ENCODE measurements at places on chromosomes 11 and 22. TPM values are rescaled to one million over a fixed set of nuclear protein-coding genes. Genes with fewer than 3 reads are reported as not detected.

The MMP1 gene
- 0.72 TPM for total RNA-seq

The TSPAN4 gene
- total RNA-seq: 168 TPM

The CDC42EP1 gene
- 28.6 TPM for total RNA-seq

The OLFML1 gene
- total RNA-seq: 33.0 TPM

The OR4D5 gene
- not detected for total RNA-seq

The FAM227A gene
- 3.3 TPM for total RNA-seq

The PRG3 gene
- not detected for total RNA-seq

The A4GALT gene
- 19.9 TPM for total RNA-seq

The GRIA4 gene
- not detected for total RNA-seq

The MAPK8IP2 gene
- 0.36 TPM for total RNA-seq

The WT1 gene
- under 0.01 TPM for total RNA-seq

GRCh38 chr11:126592496-126593410 lies 237.3 kb downstream of the ST3GAL4 start:
- H3K4me3 ChIP-seq: no peak overlapping the region
- H3K4me1 ChIP-seq: peaks cover 3% of the 10 kb centered on the region
- no peak overlapping the region for H3K27ac ChIP-seq

DNA sequence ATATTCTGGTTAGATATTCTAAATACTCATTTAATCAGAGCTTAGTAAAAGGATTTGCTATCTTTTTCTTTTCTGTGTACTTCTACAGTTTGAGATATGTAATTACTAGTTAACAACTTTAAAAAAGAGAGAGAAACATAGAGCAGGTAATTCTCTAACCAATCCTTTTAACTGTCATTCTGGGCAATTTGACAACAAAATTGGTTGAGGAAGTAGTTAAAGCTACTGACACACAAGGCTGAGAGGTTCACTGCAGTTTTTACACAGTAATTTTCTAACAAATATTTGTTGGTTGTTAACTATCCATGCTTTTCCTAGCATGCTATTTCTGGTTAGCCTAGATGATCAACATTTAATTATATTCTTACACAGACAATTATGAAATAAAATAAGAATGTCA lies 3.6 kb downstream of the SOX6 start:
- DNase-seq: no peak
- H3K4me1 ChIP-seq: peaks cover 10% of the 10 kb centered on the region
- H3K27ac ChIP-seq: no peak overlapping the region

GRCh38 chr11:102001657-102002338 lies 45.4 kb upstream of the CFAP300 start:
- H3K36me3 ChIP-seq: no peaks in the 10 kb centered on the region
- H3K27me3 ChIP-seq: no peaks in the 10 kb centered on the region
- H3K27ac ChIP-seq: no peak overlapping the region

GRCh38 chr22:48407256-48407955 lies 1420.3 kb downstream of the BRD1 start:
- no peaks in the 10 kb centered on the region for H3K4me1 ChIP-seq
- no peaks in the 10 kb centered on the region for H3K36me3 ChIP-seq
- H3K27ac ChIP-seq: no peak overlapping the region

- no peaks in the 10 kb centered on the region for H3K36me3 ChIP-seq
- peaks cover 46% of the 10 kb centered on the region for H3K4me1 ChIP-seq
- H3K27me3 ChIP-seq: no peaks in the 10 kb centered on the region
- DNase-seq: peak; percentile 57
These were observed 202.1 kb downstream of the ADAMTS15 start for GRCh38 chr11:130650456-130651030.

DNA sequence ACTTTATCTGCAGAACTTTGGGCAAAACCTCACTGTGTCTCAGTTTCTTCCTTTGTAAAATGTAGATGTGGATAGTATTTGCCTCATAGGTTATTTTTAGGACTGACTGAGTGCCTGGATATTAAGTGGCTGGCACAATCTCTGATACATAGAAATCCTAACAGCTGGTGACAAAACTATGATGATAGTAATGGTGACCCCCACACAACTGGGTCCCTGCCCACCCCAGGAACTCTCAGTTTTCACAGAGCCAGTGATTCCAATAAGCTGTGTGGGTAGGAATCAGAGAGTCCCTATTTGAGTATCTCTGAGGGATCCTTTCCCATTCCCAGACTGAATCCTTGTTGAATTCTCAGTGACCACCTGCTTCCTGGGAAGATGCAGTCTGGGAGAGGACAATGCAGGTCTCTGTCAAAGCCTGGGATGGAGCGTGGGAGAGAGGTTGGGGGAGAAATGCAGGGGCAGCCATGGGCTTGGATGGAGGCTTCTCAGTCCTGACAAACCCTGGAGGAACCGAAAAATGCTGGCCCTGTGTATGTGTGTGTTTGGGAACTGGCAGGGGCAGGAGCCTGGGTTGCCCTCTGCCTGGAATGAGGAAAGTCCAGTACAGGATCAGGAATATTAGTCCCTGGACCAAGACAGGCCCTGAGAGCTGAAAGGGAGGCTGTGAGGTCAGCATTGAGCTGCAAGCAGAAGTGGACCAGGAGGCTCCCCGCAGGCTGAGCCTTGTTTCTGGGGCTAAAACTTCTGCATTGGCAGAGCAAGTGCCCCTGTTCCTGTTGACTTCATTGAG lies 6.1 kb upstream of the P2RY6 start:
- DNase-seq: no peak
- no peak overlapping the region for H3K27ac ChIP-seq
- H3K4me1 ChIP-seq: peaks cover 22% of the 10 kb centered on the region
- no peaks in the 10 kb centered on the region for H3K36me3 ChIP-seq

DNA sequence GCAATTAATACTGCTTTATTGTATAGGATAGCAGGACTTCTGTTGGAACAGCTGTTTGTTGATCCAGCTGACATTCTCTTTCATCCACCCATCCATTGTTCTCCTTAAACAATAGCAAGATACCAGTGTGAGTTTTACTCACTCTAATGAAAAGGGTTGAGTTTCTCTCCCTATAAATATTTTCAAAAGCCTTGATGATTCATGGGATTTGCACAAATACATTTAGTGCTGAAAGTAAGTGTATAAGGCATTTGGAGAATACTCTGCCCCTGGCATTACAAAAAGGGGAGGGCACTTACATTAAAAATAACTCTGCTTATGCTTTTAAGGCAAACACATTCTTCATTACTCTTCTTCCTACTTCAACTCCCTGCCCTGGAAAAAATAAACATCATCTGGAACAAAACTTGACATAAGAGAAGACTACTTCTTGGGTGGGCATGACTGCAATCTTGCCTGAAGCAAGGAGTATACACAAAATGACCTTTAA lies 634.9 kb downstream of the METTL15 start:
- DNase-seq: no peak
- H3K4me1 ChIP-seq: no peaks in the 10 kb centered on the region

DNA sequence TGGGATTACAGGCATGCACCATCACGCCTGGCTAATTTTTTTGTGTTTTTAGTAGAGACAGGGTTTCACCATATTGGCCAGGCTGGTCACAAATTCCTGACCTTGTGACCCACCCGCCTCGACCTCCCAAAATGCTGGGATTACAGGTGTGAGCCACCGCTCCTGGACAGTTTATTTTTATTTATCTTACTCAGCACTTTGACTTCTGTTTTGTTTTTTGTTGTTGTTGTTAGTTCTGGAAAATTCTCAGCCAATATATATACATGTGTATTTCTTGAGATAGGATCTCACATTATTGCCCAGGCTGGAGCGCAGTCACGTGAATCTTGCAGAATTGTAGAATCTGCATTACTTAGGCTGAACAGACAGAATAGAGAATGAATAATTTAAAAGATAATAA lies 107.6 kb downstream of the CSTPP1 start:
- H3K36me3 ChIP-seq: no peaks in the 10 kb centered on the region
- no peaks in the 10 kb centered on the region for H3K4me1 ChIP-seq
- H3K4me3 ChIP-seq: no peak overlapping the region
- H3K27me3 ChIP-seq: no peaks in the 10 kb centered on the region
- DNase-seq: no peak

- peaks cover 3% of the 10 kb centered on the region for H3K4me1 ChIP-seq
- no peaks in the 10 kb centered on the region for H3K36me3 ChIP-seq
- peaks cover 3% of the 10 kb centered on the region for H3K27me3 ChIP-seq
- no peak for DNase-seq
- no peak overlapping the region for H3K4me3 ChIP-seq
These were observed 63.7 kb downstream of the MACROD1 start for GRCh38 chr11:64102005-64102738.

DNA sequence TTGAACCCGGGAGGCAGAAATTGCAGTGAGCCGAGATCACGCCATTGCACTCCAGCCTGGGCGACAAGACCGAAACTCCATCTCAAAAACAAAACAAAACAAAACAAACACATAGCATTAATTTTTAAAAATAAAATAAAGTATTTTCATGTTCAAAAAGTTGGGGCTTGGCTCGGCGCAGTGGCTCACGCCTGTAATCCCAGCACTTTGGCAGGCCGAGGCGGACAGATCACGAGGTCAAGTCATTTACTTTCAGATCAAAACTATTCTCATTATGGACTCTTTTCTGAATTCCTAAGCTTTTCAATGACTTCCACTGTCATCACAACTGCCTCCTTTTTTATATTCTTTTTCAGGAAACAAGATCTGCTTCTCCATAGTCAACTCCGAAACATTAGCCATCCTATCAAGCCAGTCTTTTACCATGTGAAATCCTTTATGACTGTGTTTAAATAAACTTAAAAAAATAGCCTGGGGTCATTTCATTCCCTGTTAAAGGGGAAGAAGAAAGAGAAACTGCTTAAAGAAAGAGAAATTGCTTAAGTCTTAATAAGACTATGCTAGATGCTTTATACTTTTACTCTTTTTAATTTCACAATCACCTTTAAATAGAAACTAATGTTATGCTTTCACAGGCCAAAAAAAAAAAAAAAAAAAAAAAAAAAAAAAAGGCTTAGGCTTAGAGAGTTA lies 13.1 kb upstream of the CHRNA10 start:
- H3K4me1 ChIP-seq: no peaks in the 10 kb centered on the region
- H3K27me3 ChIP-seq: no peaks in the 10 kb centered on the region
- no peak overlapping the region for H3K27ac ChIP-seq

DNA sequence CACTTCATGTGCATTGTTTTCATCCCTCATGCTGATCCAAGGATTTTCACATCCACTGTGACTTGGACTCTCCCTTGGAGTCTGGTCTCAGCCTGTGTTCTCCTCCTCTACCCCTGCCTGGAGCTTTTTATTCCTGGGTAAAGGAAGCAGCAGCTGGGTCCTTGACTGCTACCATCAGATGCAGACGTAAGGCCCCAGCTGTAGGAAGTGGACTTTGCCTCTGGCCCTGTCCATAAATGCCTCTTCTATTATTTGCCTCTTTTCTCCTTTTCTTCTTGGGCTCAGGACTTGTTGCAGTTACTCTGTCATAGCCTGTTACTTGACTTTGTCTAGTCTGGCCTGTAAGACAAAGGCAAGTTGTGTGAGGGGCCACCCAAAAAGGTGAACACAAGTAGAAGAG lies 303.8 kb downstream of the NXPE2 start:
- DNase-seq: no peak
- no peaks in the 10 kb centered on the region for H3K27me3 ChIP-seq
- H3K4me3 ChIP-seq: no peak overlapping the region
- H3K4me1 ChIP-seq: no peaks in the 10 kb centered on the region
- no peaks in the 10 kb centered on the region for H3K36me3 ChIP-seq

GRCh38 chr11:10688401-10688800 lies 5.2 kb downstream of the IRAG1 start:
- no peak for DNase-seq
- no peaks in the 10 kb centered on the region for H3K27me3 ChIP-seq
- H3K36me3 ChIP-seq: no peaks in the 10 kb centered on the region
- H3K4me3 ChIP-seq: no peak overlapping the region
- no peak overlapping the region for H3K27ac ChIP-seq

GRCh38 chr11:113281052-113281725 lies 33.2 kb upstream of the TTC12 start:
- no peaks in the 10 kb centered on the region for H3K36me3 ChIP-seq
- H3K4me3 ChIP-seq: no peak overlapping the region
- no peak for DNase-seq
- H3K27me3 ChIP-seq: peaks cover 5% of the 10 kb centered on the region

- no peaks in the 10 kb centered on the region for H3K27me3 ChIP-seq
- H3K36me3 ChIP-seq: peaks cover 14% of the 10 kb centered on the region
- DNase-seq: no peak
- H3K27ac ChIP-seq: peak overlapping the region; percentile 96
- H3K4me1 ChIP-seq: peaks cover 55% of the 10 kb centered on the region
These were observed 784 bp upstream of the SLC43A3 start for GRCh38 chr11:57427727-57428082.

GRCh38 chr11:129377739-129378138 lies 2.1 kb downstream of the BARX2 start:
- H3K27me3 ChIP-seq: peaks cover 73% of the 10 kb centered on the region
- no peak overlapping the region for H3K4me3 ChIP-seq
- no peak overlapping the region for H3K27ac ChIP-seq

DNA sequence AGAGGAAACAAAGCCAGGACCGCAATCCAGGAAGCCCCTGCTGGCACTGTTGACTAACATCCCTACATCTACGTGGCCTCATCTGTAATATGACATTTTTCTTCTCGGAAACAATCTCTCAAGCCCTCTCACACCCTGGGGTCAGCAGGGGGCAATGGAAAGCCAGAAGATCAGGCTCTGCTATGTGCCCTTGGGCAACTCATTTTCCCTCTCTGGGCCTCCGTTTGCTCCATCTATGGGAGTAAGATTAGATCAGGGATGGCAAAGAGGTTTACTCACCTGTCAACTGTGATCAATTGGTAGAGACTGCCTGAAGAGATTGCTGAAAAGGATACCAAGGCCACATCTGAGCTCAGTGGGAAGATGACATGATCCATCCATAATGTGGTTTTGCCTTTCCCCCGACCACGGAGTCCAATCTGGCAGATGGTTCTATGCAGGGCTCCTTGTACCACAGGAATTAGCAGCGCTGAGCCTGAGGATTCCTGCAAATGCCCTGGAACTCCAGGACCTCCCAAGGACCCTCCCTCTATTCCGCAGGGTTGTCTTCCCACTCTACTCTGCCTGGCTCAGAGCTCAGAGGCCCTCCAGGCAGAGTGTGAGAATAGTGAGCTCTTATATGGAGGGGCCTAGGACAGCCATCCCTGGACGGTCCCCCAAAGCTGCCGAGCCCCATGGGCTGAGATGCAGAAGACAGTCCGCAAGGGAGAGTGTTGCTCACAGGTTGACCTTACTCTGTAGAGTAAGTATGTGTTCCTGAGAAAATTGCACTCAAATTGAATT lies 66.1 kb downstream of the CHST1 start:
- no peak overlapping the region for H3K4me3 ChIP-seq
- no peak overlapping the region for H3K27ac ChIP-seq
- H3K27me3 ChIP-seq: peaks cover 41% of the 10 kb centered on the region
- no peaks in the 10 kb centered on the region for H3K4me1 ChIP-seq
- no peaks in the 10 kb centered on the region for H3K36me3 ChIP-seq

- H3K27me3 ChIP-seq: no peaks in the 10 kb centered on the region
- H3K4me3 ChIP-seq: no peak overlapping the region
- DNase-seq: peak; percentile 71
- peaks cover 31% of the 10 kb centered on the region for H3K36me3 ChIP-seq
- no peak overlapping the region for H3K27ac ChIP-seq
These were observed 3.6 kb upstream of the GAS2L1 start for GRCh38 chr22:29302681-29303465.

- peak overlapping the region; percentile 44 for H3K4me3 ChIP-seq
- no peaks in the 10 kb centered on the region for H3K36me3 ChIP-seq
- H3K27ac ChIP-seq: peak overlapping the region; percentile 97
- no peaks in the 10 kb centered on the region for H3K27me3 ChIP-seq
- peak; percentile 94 for DNase-seq
These were observed 35.0 kb downstream of the GRIK4 start for GRCh38 chr11:120546312-120547205.
